CD4-positive, alpha-beta T cell treated with Interleukin-12 subunit alpha and Interleukin-12 subunit beta, for 1 hour (primary cell): ENCODE measurements at places on chromosomes 2 and 18.

GRCh38 chr2:1557467-1557820 is 144.2 kb downstream of the TPO start:
- no peak for DNase-seq

- DNase-seq, result no peak
Observed at GRCh38 chr2:11254100-11254536, 90.3 kb downstream of the ROCK2 start.

GRCh38 chr2:32758232-32758631 is 130.4 kb downstream of the TTC27 start:
- DNase-seq, result no peak

GRCh38 chr2:242058116-242058680 is 188.7 kb downstream of the RTP5 start:
- no peak for DNase-seq

- DNase-seq, result no peak
Observed at GRCh38 chr2:209942936-209943605, 59.4 kb upstream of the RPE start.

GRCh38 chr2:154995361-154995760 is 296.9 kb downstream of the KCNJ3 start:
- DNase-seq, result no peak

DNA sequence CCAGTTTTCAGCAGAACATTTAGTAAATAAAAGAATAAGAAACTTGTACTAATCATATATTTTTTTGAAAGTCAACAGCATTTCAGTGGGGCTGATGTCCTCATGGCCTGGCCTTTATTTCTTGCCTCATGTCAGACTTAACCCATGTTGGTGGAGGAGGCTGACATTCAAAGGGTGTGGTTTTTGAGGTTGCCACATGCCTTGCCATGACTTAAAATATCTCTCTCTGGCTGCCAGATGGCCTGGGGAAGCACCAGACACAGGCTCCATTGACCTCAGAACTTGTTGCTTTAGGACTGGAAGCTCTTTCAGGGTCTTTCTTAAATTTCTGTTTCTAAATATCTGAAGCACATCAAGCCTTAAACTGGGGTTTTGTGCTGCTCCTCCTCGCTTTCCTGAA is 32.5 kb upstream of the CD28 start:
- DNase-seq, result peak; percentile 21

DNA sequence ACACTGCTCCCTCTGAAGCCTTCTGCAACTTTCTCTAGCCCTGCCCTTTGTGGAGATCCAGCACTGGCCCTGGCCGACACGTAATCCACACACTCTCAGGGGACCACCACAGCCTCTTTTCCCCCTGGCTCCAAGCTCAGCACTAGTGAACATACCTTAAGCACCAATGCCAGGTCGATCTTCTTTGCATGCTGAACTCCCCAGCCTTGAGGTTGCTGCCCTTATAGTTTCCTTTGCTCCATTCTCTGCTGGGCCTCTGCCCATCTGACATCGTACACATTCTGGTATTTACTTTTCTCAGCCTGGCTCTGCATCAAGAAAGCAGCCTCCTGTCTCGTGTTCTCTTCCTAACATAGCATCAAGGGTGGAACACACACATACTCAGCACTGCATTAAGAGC is 361.5 kb downstream of the LPIN1 start:
- no peak for DNase-seq

DNA sequence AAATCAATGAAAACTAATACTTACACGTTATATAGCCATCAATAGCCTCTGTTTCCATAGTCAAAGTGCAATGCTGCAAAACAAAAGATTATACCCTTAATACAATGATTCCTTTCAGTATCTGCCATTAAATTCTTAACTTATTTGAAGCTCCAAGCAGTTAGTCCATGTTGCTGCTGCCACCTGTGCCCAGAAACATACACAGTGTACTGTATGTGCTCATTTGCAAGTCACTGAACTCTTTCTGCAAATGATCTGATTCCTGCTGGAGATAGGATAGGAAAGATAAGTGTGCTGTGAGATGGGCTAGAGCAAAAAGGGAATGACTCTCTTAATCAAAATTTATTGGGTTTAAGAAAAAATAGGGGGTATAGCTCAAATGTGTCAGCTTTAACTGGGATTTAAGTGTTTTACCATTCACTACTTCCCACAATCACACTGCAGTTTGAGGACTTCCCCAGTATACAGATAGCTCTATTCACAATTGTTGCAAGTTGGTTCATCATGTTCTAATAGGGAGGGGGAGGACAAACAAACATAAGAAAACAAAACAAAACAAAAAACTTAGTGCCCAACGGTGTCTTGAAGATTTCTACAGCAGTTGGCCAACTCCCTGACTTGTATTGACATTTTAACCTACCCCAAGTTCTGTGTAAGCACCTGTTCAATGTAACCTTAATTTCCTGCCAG is 2.7 kb downstream of the IKZF2 start:
- DNase-seq, result no peak

DNA sequence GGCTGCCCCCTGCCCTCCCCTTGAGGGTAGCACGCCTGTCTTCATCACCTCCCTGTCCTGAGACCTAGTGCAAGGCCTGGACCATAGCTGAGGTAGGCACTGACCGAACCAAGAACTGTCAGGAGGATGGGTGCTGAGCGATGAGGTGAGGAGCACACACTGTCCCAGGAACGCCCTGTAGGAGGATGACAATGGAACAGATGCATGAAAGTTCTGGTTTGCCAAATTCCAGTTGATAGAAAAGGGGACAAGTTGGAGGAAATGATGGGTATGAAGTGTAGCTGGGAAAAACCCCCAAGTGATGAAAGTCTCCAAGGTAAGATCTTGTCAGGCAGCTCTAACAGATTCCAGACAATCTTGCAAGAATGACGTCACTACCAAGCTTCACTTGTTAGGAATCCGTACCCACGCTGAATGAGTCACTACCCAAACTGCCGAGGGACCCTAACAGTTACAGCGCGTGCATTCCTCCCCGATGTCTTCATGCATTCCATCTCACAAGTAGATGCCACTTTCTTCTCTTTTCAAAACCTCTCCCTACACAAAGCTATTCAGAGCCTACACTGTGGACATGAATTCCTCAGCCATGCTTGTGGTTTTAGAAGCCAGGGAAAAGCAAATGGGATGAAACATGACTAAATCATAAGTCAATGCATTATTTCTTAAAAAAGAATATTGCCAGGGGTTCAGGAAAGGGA is 27.6 kb downstream of the MRPL33 start:
- no peak for DNase-seq

GRCh38 chr2:37392428-37392827 is 48.0 kb downstream of the QPCT start:
- DNase-seq, result no peak

DNA sequence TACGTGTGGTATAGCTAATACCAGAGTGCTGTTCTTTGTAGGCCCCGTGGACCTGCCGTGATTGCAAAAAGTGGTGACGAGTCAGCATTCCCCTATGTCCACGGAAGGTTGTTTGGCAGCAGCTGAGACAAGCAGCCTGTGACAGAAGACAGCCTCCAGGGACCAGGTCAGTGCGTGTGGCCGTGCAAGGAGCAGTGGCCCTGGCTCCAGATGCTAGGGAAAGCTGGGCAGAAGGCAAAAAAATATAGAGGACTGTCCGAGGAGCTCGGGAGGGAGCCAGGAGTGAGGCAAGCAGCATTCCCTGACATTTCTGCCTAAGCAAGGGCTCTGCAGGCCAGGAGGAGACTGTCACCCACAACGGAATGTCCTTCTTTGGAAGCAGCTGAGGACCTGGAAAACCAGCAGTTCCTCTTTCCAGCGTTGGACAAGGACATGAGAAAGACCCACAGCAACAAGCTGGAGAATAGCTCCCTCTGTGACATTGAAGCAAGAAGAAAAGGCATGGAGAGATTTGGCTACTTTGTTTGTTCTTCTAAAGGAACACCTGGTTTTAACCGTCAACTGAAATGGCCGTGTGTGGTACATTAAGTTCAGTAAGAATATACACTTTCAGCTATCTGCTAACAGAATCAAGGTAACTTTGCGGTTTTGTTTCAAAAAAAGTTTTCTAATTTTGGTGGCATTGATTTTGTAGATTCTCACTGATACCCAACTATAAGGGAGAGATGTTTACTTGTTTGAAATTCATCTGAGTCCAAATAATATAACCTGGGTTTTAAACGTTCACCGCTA is 58.3 kb downstream of the NPAS2 start:
- no peak for DNase-seq

GRCh38 chr2:102620332-102620731 is 979 bp downstream of the SLC9A2 start:
- DNase-seq, result no peak

GRCh38 chr18:65409261-65409660 is 341.6 kb upstream of the CDH7 start:
- no peak for DNase-seq
